T-helper 17 cell (primary cell): ENCODE measurements at places on chromosomes 6 and 20.

DNA sequence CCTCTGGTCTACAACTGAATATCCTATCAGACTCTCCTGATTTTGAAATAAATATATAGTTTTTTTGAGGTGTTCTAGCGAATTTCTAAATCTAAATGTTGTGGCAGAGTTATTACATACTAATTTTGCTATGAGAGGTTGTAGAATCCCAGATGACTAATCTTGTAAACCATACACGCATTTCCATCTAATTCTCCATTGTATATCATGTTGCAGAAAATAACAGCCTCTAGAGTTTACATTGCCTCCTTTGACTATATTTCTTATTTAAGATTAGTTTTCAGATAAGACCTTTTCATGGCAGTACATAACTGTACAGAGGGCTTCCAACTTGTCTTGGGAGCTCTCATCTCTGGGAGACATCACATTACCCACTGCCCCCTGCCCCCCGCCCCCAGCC is 22.9 kb downstream of the PTPN1 start:
- DNase-seq = no peak

GRCh38 chr6:164097551-164098398 is 683.3 kb downstream of the QKI start:
- DNase-seq = no peak

- no peak for DNase-seq
Measured at GRCh38 chr20:47618479-47618878, 116.8 kb downstream of the NCOA3 start.

DNA sequence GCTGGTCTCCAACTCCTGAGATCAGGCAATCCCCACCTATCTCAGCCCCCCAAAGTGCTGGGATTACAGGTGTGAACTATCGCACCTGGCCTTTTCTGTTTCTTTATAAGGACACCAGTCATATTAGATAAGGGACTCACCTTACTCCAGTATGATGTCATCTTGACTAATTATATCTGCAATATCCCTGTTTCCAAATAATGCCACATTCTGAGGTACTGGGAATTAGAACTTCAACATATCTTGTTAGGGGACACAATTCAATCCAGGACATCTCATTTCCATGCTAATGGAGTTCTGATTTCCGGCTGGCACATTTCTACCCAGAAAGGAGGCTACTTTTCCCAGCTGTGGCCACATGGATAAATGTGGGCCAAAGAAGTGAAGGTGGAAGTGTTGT is 6.4 kb upstream of the AIG1 start:
- no peak for DNase-seq

DNA sequence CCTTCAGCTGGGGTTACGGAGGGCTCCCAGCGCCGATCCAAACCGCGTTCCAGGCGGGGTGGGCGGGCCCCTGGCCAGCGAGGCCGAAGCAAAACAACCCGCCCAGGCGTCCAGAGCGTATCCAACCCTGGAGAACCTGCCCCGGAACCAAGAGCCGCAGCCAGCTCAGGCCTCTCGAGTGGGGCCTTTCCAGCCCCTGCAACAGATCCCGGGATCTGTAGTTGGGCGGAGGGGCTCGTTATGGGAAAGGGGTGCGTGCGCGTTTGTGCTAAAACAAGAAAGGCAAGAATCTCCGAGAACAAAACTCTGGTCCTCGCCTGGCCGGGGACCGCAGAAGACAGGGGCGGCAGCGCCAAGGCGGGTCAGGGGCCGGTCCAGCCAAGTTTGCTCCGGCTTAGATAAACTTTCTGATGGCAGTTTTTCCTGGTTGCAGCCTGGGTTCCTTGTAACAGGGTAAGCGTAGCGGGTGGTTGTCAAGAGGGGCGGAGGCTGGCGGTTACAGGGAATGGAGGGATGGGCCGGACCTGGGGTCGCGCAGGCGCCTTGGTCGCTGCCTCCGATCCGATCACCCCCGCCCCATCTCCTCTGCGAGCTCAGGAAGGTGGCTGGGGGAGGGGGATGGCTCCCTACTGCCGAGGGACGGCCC is 448 bp upstream of the RIN2 start:
- DNase-seq = no peak

DNA sequence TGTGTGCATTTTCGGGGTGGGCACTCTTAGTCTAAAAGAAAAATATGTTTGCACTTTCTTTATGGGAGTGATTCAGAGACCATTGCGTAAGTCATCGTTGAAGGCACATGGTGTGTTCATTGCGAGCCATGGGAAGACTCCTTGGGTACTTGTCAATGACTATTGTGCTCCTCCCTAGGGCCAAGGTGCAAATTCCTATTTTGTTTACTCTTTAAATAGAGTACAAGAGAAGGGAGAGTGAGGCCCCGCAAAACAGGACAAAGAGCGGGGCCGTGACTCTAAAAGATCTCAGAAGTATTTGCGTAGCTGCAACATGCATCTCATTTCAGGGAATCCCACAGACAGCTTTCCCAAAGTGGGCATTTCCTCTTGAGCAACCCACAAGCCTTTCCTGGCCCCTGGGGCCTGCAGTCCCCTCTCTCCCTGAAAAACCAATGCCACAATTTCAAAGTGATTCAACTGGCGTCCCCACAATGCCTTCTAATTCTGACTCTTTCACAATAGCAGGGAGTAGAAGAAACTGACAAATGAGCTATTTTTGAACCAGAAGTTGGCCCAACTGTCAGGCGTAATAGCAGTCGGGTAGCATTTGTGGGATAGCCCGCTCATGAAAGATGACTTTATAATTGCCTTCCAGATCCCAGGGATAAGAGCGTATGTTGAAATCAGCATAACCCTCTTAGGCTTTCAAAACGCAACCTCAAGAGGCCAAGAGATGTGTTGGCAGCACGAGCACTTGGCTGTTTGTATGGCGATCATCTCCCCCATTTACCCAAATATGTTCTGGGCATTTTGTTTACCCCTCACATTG is 277.9 kb upstream of the BMP2 start:
- DNase-seq = no peak

DNA sequence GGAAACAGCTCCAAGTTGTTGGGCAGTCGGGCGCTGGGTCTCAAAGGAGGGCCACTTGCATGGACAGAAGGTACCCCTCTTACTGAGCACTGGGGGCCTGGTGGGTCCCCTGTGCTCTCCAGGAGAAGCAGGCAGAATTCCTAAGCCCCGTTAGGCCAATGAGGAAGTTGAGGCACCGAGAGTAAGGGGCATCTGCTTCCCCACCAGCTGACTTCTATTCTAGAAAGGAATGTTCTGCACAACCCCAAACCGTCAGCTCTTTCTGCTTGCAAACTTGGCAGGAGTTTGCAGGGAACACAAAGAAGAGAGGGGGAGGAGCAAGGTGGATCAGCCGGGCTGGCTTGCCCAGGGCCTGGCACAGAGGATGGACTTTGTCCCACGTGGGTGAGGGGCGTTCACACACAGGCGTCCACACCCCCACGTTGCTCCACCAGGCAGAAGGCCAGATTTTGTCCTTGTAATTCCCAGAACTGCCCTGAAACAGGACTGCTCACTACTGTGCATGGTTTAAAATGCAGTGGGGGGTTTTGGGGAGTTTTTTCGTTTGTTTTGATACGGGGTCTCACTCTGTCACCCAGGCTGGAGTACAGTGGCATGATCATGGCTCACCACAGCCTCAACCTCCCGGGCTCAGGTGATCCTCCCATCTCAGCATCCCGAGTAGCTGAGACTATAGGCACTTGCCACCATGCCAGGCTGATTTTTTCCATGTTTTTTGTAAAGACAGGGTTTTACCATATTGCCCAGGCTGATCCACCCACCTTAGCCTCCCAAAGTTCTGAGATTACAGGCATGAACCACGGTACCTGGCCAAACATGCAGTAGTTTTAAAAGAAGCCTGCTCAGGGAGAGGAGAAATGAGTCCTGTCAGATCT is 93.3 kb downstream of the SNX5 start:
- no peak for DNase-seq

DNA sequence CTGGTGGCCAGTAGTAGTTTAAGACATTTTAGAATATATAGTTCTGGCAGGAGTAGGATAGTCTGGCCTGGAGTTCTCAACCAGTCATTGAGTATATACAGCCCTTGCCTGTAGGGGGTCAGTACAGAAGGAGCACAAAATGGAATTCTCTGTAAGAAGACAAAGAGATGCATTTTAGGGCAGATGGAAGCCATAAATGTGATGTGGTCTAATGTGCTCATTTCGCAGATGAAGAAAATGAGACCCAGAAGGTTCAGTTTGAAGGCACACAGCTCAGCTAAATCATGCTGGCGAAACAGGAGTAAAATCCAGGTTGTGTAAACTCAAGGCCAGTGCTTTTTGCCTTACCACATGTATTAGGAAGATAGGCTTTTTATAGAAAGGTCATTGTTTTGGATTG is 29.6 kb downstream of the QKI start:
- DNase-seq = no peak

- DNase-seq = no peak
Measured at GRCh38 chr6:113047932-113048331, 700.8 kb downstream of the RFPL4B start.

DNA sequence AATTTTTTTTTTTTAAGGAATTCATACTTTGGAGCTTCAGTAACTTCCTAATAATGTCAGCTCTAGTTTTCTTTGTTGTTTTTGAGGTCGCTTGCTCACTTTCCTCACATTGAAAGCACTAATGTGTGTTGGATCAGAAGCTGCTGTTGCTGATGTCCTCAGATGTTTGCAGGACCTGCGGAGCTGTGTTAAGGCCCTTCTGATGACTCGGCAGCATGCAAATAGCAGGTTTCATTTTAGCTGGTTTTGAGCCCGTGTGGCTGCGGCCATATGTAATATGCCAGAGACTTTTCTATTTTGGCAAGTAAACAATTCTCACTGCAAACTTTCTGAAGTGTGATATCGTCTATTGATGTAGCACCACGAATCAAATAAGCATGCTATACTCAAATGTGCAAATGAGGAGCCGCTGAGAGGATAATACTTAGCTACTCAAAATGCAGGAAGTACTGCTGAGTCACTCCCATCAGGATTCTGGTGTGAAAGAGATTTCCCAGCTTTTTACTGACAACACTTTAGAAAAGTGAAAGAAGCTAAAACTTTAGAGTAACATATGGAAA is 187.8 kb downstream of the SASH1 start:
- DNase-seq = no peak

GRCh38 chr6:17648745-17649144 is 48.6 kb downstream of the FAM8A1 start:
- DNase-seq = no peak

DNA sequence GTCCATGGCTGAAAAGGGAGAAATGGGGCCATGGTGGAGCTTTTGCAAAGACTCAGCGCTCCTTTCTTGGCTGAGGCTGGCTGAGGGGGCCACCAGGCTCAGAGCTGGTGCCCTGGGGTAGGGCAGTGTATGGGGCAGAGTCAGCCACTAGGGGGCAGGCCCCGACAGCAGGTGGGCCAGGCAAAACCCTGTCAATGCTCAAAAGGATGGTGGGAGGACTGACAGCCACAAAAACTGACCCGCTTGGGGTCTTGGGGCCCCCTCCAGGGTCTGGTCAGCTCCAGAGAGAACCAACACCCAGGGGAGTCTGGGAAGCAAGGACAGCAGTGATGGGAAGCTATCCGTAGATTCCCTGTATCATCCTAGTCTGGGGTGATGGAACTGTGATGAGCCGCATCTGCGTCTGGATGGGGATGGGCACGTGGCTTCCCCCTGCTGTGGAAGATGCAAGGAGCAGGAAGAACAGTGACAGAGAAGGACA is 306.9 kb downstream of the DHX35 start:
- DNase-seq = no peak
